ENCODE measurements at places on chromosomes 2 and 18.

GRCh38 chr2:65775839-65776238 is 343.4 kb upstream of the SPRED2 start:
- DNase-seq, result no peak

DNA sequence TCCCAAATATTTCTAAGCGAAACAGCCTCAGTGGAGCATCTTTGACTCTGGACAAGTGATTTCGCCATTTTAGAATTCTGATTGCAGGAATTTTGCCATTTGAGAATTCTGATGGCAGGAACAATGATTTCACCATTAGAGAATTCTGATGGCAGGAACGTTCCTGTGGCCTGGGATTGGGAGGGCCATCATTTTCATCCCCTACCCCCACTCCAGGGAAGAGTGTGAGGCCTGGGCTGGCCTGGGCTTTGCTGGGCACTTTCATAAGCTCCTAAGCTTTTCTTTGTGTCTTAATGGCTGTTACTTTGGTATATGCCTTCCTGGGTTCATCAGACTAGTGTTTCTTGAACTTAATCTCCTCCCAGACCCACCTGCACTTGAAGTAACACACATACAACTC is 129.3 kb upstream of the EPAS1 start:
- no peak for DNase-seq

- no peak for DNase-seq
Observed at GRCh38 chr2:120880381-120880780, 144.7 kb downstream of the GLI2 start.

DNA sequence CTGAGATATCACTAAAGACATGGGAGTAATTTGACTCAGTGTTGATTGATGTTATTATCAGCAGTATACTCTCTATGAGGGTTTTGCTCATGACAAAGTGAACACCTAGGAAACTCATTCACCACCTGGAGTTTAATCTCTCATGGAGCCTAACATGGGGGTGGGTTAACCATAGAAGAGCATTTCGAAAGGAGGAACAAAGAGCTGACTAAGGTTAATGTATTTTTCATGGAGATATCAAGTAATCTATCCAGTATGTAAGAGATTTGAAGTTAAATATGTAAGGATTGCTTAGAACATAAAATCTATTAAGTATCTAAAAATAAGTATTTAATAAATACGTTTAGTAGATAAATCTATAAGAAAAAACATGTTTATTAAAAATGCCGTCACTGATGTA is 917.8 kb downstream of the EPHA4 start:
- DNase-seq, result no peak

DNA sequence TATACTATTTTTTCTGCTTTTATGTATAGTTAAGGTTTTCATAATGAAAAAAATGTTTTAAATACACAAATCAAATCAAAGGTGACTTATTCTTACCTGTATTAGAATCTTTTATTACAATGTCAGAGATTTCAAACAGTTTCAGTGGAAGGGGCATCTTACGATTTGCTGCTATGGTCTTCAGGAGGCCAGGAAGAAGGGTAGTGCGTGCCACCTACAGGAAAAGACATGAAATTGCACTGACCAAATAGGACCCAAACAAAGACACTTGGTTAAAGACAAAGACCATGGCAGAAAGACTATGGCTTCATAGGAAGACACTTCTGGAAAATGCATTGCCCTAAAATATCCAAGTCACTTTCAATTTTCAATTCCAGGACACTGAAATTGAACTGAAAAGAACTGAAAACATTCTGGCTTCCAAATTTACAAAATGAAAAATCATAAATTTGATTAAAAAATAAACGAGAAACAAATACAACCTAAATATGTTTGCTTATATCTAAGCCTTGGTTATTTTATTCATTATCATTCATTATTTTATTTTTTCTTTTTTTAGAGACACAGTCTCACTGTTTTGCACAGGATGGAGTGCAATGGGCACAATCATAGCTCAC is 42.1 kb downstream of the FARSB start:
- no peak for DNase-seq

DNA sequence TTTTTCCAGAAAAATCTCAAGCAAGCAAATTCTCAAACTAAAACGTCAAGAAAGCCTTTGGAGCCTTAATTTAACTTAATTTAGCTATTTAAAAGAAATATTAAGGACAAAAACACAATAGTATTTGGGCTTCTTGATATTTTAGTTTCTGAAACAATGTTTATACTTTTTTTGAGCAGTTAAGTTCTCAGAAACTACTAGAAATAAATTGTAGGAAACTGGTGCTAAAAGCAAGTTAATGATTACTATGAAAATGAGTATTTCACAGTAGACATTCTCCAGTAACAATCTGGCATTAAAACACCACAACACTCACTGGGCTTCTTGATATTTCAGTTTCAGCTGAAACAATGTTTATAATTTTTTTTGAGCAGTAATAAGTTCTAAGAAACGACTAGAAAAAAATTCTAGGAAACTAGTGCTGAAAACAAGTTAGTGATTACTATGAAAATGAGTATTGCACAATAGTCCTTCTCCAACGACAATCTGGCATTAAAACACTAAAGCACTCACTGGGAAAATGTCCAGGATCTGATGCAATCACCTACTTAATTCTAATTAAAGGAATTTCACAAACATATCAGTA is 45.1 kb downstream of the TRAK2 start:
- DNase-seq, result no peak

All from activated CD8-positive, alpha-beta memory T cell treated with anti-CD3 and anti-CD28 coated beads for 1 hour (primary cell).